ENCODE measurements at places on chromosomes 13 and 19. TPM values are rescaled to one million over a fixed set of nuclear protein-coding genes. Genes with fewer than 3 reads are reported as not detected.

The F7 gene
- total RNA-seq = not detected

The KLF1 gene
- total RNA-seq = not detected

GRCh38 chr19:2608602-2608922, 93.9 kb downstream of the GNG7 start:
- no peak overlapping the region for H3K27ac ChIP-seq
- no peaks in the 10 kb centered on the region for H3K27me3 ChIP-seq
- peaks cover 7% of the 10 kb centered on the region for H3K4me1 ChIP-seq

- no peaks in the 10 kb centered on the region for H3K36me3 ChIP-seq
- no peaks in the 10 kb centered on the region for H3K27me3 ChIP-seq
- DNase-seq = no peak
- no peak overlapping the region for H3K4me3 ChIP-seq
- no peaks in the 10 kb centered on the region for H3K4me1 ChIP-seq
Observed at GRCh38 chr13:87954091-87954490, 282.9 kb downstream of the SLITRK5 start.

DNA sequence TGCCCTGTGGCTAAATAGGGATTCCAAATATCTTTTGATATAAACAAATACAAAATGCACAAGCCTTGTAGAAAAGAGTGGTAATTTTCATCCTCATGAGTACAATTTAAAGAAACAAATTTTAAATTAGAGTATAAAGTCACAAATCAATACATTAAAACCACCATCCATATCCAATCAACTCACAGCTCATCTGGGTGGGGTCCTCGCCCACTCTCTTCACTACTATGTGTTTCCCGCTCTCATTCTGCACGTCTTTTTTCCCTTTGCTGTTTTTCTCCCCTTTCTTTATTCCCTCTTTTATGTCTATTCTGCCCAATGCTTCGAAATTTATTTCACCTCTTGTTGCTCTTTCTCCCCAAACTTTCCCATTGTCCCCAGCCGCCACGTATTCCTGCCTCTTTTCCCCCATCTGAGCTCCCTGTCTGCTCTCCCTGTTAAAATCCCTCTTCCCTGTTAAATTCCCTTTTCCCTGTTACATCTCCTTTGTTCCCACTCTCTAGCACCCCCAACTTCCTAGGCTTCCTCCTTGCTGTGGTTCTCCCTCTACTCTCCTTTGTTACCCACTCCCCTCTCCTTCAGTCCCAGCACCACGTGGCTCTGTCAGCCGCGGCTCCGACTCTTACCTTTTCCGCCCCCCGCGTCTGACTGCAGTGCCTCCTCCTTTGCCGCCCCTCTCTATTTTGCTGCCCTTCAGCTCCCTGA, 1.3 kb downstream of the ZNF616 start:
- no peaks in the 10 kb centered on the region for H3K27me3 ChIP-seq
- H3K27ac ChIP-seq = peak overlapping the region; percentile 95
- peaks cover 5% of the 10 kb centered on the region for H3K4me1 ChIP-seq
- H3K4me3 ChIP-seq = peak overlapping the region; percentile 93

DNA sequence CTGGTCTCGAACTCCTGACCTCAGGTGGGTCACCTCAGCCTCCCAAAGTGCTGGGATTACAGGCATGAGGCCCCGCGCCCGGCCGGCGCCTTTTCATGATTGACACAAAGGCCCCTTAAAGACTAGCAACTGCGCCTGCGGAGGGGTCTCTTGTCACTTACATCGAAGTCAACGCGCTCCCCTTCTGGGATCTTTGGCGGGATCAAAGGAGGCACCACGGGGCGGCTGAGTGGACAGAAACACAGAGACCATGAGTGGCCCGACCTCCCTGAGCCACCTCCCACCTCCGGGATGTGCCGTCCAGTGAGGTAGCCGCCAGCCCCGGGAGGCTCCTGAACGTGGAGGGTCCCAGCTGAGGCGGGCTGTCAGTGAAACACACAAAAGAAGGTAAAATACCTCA, 7.3 kb downstream of the TNNT1 start:
- peaks cover 3% of the 10 kb centered on the region for H3K4me1 ChIP-seq
- no peaks in the 10 kb centered on the region for H3K36me3 ChIP-seq
- H3K27me3 ChIP-seq = peaks cover 41% of the 10 kb centered on the region
- no peak for DNase-seq
- no peak overlapping the region for H3K27ac ChIP-seq

DNA sequence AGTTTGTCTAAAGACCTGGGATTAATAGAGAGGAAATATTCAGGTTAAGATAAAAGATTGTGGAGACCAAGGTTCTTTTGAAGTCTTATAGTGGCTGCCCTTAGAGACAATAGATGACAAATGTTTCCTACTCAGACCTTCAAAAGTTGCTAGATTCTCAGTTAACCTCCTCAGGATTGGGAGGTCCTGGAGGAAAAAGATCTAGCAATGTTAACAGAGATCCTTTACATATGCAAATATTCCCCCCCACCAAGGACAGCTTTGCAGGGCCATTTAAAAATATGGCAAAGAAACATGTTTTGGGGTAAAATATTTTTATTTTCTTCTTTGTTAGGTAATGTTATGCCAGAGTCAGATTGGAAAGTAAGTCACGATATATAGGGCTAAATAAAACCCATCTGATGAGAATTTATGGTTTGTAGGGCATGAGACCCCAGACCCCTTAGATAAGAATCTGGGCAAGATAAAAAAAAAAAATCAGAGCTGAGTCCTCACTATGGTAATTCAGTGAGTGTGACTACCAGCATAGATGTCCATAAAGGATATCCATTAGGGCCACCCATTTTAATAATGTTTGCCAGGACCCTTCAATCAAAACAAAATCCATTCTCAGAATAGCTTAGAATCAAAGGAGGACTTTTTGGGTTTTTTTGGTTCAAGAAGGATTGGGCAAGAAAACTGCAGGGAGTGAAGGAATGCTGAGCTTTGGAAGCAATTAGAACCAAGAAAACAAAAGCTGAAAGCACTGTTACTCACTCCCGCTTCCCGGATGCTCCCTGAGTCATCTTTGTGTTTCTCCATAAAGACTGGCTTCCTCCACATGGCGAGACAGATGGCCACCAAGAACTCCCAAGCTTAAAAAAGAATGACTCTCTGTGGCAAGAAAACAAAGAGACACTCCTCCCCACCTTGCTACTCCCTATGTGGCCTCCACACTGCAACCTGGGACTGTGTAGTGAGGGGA, 28.2 kb downstream of the VSTM1 start:
- no peaks in the 10 kb centered on the region for H3K27me3 ChIP-seq
- H3K36me3 ChIP-seq = no peaks in the 10 kb centered on the region
- H3K4me3 ChIP-seq = no peak overlapping the region
- H3K27ac ChIP-seq = no peak overlapping the region
- DNase-seq = no peak
- no peaks in the 10 kb centered on the region for H3K4me1 ChIP-seq

DNA sequence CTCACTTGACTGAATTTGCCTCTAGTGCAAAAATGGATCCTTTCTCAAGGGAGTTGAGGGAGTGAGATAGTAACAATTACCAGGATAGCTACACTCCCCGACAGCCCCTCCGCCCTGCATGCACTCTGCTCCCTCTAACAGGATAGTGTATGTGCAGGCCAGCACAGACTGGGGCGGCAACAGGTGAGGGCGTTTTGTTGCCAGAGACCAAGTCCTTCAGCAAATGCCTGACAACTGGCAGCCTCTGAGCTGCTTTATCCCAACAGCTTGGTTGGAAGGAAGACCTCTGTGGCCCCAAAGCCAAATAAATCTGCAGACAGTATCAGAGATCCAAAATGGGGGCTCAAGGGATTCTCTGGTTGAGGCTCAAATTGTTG, 86.6 kb downstream of the SLC7A1 start:
- H3K36me3 ChIP-seq = peaks cover 2% of the 10 kb centered on the region
- H3K4me1 ChIP-seq = peaks cover 22% of the 10 kb centered on the region
- no peaks in the 10 kb centered on the region for H3K27me3 ChIP-seq
- DNase-seq = no peak

DNA sequence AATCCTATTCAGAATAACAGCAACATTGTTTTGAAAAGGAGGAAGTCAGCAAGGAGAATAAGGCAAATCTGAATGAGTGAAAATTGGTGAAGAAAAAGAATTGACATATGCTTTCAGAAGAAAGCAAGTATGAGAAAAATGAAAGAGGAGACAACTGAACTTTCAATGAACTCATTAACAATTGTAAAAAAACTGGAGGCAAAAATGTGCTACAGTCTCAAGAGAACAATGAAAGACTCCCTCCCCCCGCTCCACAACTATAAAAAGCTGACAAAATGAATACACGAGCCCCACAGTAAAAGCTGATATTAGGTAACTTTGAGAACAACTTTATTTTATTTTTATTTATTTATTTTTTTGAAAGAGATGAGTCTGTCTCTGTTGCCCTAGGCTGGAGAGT, 373.1 kb downstream of the DIAPH3 start:
- no peak overlapping the region for H3K27ac ChIP-seq
- H3K27me3 ChIP-seq = no peaks in the 10 kb centered on the region
- H3K4me3 ChIP-seq = no peak overlapping the region
- DNase-seq = no peak
